Smooth muscle cell of the coronary artery (primary cell): ENCODE measurements at places on chromosomes 3 and 15. TPM values are rescaled to one million over a fixed set of nuclear protein-coding genes. Genes with fewer than 3 reads are reported as not detected.

Gene LRRC49
- total RNA-seq: 8.7 and 10.9 TPM in 2 replicates

Gene RPUSD2
- total RNA-seq: 12.9 and 14.7 TPM in 2 replicates

Gene VEPH1
- total RNA-seq: 31.8 and 89.7 TPM in 2 replicates

Gene CCR5
- not detected in 2 replicates for total RNA-seq

Gene SHC4
- 0.47 and 4.1 TPM in 2 replicates for total RNA-seq

Gene RNU5B-1
- not detected in 2 replicates for total RNA-seq

Gene IL5RA
- not detected in 2 replicates for total RNA-seq

Gene CD276
- total RNA-seq: 85.0 and 183 TPM in 2 replicates

Gene ACTC1
- 0.08 and 0.70 TPM in 2 replicates for total RNA-seq

Gene CDC25A
- total RNA-seq: 0.47 and 3.2 TPM in 2 replicates

Gene DPPA2
- not detected in 2 replicates for total RNA-seq

Gene TM4SF18
- total RNA-seq: 0.15 and 2.5 TPM in 2 replicates

Gene CSPG4
- total RNA-seq: 12.5 and 13.8 TPM in 2 replicates

Gene ISL2
- total RNA-seq: 0.08 TPM in 1 of 2 replicates, not detected in the other

Gene NMB
- 0.23 and 2.6 TPM in 2 replicates for total RNA-seq

Gene CFAP44
- total RNA-seq: 3.2 and 4.3 TPM in 2 replicates

Gene ATP13A4
- 0.23 TPM in 2 replicates for total RNA-seq

Gene PP2D1
- not detected in 2 replicates for total RNA-seq

Gene SLC9A9
- 1.8 and 26.1 TPM in 2 replicates for total RNA-seq

Gene C3orf22
- total RNA-seq: not detected in 2 replicates

Gene VWA5B2
- total RNA-seq: 1.3 TPM in 1 of 2 replicates, not detected in the other

Gene TOPAZ1
- not detected in 2 replicates for total RNA-seq

Gene FBXL2
- total RNA-seq: 13.2 and 14.6 TPM in 2 replicates

Gene ASB14
- 0.12 TPM in 1 of 2 replicates, not detected in the other for total RNA-seq

Gene TTLL13
- total RNA-seq: 0.12 TPM in 1 of 2 replicates, not detected in the other

Gene MEX3B
- total RNA-seq: 2.6 and 54.9 TPM in 2 replicates

Gene CYP1A2
- not detected in 2 replicates for total RNA-seq

Gene MYO5C
- total RNA-seq: under 0.01 and 0.70 TPM in 2 replicates

Gene MUC4
- total RNA-seq: not detected in 2 replicates

Gene LPCAT4
- total RNA-seq: 6.8 and 7.7 TPM in 2 replicates

Gene FGF12
- under 0.01 TPM in 1 of 2 replicates, not detected in the other for total RNA-seq

Gene JMJD7
- total RNA-seq: 2.3 and 4.8 TPM in 2 replicates

Gene DPP8
- total RNA-seq: 28.3 and 38.3 TPM in 2 replicates

Gene SPSB4
- total RNA-seq: not detected in 2 replicates

Gene KBTBD12
- not detected in 2 replicates for total RNA-seq

Gene GOLGA6L7
- total RNA-seq: not detected in 2 replicates

Gene GOLGA8S
- total RNA-seq: under 0.01 TPM in 1 of 2 replicates, not detected in the other

Gene C15orf62
- under 0.01 TPM in 1 of 2 replicates, not detected in the other for total RNA-seq

Gene FRMD4B
- total RNA-seq: 0.70 and 3.2 TPM in 2 replicates

Gene MON1A
- 5.7 and 8.8 TPM in 2 replicates for total RNA-seq

Gene ADAMTS9
- total RNA-seq: 0.38 and 6.3 TPM in 2 replicates

Gene AHSG
- total RNA-seq: not detected in 2 replicates

Gene IL1RAP
- total RNA-seq: 15.9 and 18.2 TPM in 2 replicates

Gene SPESP1
- total RNA-seq: 0.59 and 5.1 TPM in 2 replicates

Gene ITGA11
- total RNA-seq: 26.3 and 65.5 TPM in 2 replicates

Gene SMCO1
- total RNA-seq: not detected in 2 replicates

Gene CD96
- total RNA-seq: 0.08 TPM in 1 of 2 replicates, not detected in the other

Gene CD47
- 27.4 and 119 TPM in 2 replicates for total RNA-seq

Gene GPR156
- 0.23 TPM in 2 replicates for total RNA-seq
